Mesothelial cell of epicardium (in vitro differentiated cells): ENCODE measurements at places on chromosomes 2 and 18. TPM values are rescaled to one million over a fixed set of nuclear protein-coding genes. Genes with fewer than 3 reads are reported as not detected.

GRCh38 chr18:9334973-9335696 is 562 bp downstream of the TWSG1 start:
- no peak for DNase-seq

GRCh38 chr18:79378536-79379250 is 17.0 kb upstream of the NFATC1 start:
- peak; percentile 96 for DNase-seq

DNA sequence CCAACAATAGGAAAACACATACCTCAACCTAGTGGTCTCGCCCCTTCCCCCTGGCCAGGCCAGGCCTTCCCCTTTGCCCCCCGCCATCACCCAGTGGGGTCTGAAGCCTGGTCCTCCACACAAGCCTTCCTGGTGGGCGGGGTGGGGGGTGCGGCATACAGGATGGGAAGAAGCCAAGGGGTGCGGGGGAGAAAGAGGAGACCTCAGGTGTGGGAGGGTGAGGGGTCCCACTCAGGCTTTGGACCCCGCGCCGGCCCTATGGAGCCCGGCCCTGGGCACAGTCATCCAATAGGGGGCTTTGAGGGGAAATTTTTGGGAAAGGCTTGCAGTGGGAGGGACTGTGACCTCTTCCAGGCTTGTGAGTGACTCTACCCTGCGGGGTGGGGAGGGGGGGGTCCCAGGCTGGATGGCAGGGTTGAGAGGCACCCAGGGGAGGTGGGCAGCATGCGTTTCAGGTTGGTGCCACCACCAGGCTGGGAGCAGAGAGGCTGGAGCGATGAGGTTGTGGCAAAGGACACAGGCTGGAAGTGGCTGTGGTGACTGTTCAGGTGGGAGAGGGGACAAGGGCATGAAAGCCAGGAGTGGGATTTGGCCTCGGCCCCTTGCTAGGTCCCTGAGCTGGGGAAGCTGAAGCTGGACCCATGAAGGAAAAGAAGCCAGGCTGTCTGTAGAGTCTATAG is 1.3 kb downstream of the SLC66A3 start:
- no peak for DNase-seq

DNA sequence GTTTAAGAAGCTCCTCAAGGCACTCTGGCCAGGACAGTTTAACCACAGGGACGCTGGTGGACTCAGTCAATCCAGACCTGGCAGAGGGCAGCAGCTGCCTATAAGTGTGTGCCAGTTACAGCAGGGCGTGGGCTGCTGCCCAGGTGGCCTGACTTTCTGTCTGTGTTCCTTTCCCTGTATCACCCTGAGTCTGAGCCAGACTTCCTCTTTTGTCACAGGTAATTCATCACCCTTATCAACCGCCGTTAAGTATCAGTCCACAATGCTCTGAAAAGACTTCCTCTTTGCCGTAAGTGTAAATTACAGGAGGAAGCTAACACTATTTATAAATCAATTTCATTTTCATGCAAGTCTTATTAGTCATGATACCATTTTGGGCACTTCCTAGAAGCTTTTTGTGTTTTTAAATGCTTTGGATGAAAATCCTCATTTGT is 7.0 kb downstream of the LPIN1 start:
- no peak for DNase-seq

GRCh38 chr2:39735648-39736047 is 43.4 kb downstream of the THUMPD2 start:
- DNase-seq, result no peak

- DNase-seq, result no peak
These were observed 317.8 kb upstream of the ZNF521 start for GRCh38 chr18:25669741-25670140.

GRCh38 chr2:70943205-70943871 is 7.6 kb downstream of the ATP6V1B1 start:
- no peak for DNase-seq

DNA sequence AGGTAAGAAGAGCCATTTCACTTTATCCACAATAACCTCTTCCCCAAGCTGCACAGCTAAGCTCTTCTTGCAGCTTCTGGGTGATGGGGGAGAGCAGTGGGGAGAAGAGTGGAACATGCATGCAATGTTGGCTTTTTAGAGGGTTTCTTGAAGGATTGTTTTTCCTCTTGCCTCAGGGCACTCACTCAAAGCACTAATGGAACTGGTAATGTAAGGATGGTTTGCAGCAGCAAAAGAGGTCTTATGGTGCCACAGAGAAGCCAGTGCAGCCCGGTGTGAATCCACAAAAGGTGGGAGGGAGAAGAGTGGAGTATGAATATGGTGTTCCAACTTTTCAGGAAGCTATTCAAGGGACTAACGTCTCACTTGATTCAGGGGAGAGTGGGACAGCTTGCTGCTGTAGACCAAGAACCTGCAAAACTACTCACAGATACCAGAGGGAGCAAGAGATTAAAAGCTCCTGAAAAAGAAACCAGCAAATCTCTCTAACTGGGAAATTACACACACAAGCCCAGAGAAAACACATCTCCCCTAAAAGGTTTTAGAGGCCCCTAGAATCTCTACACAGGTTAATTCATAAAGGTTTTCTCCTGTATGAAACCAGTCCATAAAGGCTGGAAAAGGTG is 116.4 kb downstream of the CHN1 start:
- no peak for DNase-seq

DNA sequence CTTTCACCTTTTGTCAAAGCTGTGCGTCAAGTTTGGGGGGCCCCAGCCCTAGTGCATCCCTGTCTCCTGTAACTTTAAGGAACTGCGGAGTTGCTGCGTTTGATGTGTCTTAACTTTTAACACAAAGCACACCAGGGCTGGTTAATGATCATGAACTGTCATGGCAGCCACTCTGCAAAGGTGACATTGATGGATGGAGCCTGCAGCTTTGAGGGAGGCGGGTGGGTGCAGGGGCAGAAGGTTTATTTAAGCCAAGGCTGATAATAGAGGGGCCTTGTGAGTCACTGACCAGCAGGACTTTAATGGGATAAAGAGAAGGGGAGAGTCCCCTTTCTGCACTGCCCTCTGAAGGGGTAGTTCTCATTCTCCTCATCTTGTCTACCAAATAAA is 190.2 kb upstream of the GATA6 start:
- no peak for DNase-seq

DNA sequence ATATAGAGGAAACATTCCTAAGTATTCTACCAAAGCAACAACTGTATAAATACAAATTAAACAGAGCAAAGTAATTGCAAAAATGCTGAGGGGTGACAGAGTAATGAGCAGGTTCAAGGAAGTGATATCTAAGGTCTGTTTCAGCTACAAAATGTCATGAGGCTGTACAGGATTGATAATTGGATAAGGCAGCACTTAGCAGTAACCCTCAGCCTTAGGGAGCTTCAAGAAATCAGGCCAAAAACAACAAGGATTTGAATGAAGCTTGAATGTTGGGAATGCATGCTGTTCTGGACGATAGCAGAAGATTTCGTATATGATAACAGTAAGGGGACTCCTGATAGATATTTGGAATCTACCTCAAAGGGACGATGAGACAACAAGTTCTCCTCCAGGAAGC is 142.0 kb upstream of the MMADHC start:
- no peak for DNase-seq

DNA sequence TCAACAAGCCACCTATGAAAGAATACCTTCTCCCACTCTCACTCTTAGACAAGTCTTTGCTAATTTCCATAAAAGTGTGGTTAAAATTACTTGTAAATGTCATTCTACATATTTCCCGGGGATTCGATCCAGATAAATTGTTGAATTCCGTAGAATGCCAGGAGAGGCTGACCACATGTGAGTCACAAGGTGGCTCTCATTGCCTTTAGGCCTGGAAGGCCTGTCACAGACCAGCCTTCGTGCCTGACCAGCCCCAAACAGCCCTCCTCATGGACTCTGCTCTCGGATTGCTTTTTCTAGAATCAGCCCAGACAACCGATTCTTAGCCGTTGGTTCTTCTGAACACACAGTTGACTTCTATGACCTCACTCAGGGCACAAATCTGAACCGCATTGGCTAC is 86.0 kb downstream of the RTN4 start:
- no peak for DNase-seq

- DNase-seq, result no peak
These were observed 54.9 kb upstream of the BZW1 start for GRCh38 chr2:200756618-200757321.

DNA sequence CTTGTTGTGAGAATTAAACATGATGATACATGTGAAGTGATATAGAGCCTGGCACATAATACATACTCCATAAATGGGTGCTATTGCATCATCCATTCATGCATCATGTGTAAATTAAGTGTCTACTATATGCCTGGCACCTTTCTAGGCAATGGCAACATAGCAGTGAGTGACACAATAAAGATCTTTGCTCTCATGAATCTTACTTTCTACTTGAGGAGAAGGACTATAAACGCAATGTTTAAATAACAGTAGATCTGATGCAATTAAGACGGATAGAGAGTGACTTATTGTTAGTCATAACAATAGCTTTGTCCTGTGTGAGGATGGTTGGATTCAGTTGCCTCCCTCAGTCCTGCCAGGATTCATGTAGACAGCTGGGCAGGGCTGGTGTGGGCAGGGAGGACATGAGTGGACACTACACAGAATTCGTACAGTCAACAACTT is 88.4 kb upstream of the NPAS2 start:
- DNase-seq, result no peak

GRCh38 chr2:20282916-20283592 is 58.1 kb upstream of the SDC1 start:
- peak; percentile 28 for DNase-seq

- DNase-seq, result no peak
These were observed 288.0 kb downstream of the NDUFA10 start for GRCh38 chr2:239737144-239737463.

- DNase-seq, result no peak
These were observed 171.4 kb upstream of the FSIP2 start for GRCh38 chr2:185567196-185567595.

DNA sequence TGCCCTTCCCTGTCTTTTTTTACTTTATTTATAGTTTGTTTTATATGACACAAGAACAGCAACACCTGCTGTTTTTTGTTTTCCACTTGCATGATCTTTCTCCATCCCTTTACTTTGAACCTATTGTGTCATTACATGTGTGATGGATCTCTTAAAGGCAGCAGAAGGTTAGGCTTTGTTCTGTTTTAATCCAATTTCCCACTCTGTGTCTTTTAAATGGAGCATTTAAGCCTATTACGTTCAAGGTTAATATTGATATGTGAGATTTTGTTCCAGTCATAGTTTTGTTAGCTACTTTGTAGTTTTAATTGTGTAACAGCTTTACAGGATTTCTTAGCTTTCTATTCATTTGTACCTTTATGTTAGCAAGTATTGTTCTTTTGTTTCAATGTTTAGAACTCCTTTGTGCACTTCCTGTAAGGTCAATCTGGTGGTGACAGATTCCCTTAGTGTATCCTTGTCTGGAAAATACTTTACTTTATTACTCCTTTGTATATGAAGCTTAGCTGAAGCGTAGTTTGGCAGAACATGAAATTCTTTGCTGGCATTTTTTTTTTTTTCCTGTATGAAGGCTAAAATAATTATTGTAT is 1443.0 kb upstream of the LRRTM1 start:
- no peak for DNase-seq

DNA sequence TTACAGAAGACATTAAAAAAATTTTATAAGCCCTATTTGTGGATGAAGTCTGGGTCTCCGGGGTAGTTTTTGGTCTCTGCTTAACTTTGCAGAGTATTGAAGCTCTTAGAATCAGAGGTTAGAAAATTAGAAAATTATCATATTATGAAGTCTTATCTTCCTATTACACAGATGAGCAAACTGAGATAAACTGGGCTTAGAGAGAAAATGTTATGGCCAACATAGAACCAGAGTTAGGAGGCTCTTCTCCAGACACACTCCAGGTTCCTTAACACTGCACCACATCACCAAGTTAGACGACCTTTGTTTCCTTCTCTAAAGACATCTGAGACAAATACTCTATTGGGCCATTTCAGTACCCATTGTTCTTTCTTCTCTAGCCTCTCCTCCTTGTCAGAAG is 36.7 kb upstream of the NEB start:
- DNase-seq, result no peak

DNA sequence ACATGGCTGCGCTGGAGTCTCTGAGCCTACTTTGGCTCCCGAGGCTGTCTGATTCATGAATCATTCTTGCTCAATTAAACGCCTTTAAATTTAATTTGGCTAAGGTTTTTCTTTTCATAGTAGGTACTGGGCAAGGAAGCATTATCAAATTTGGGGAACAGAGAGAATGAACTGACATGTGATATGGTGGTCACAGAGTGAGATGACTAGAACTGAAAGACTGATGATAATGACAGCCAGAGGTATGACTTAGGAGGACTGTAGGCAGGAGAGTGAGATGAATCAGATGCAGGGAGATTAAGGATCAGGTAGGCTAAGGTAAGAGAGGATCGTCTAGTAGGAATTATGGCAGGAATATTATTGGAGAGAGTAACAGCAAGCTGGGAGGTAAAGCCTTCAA is 40.9 kb upstream of the ST8SIA3 start:
- no peak for DNase-seq

- no peak for DNase-seq
These were observed 137.3 kb downstream of the TMEM131 start for GRCh38 chr2:97858442-97858841.

- no peak for DNase-seq
These were observed 57.0 kb upstream of the SPP2 start for GRCh38 chr2:233993461-233993860.

GRCh38 chr2:42449163-42450087 is 44.4 kb downstream of the KCNG3 start:
- DNase-seq, result no peak

DNA sequence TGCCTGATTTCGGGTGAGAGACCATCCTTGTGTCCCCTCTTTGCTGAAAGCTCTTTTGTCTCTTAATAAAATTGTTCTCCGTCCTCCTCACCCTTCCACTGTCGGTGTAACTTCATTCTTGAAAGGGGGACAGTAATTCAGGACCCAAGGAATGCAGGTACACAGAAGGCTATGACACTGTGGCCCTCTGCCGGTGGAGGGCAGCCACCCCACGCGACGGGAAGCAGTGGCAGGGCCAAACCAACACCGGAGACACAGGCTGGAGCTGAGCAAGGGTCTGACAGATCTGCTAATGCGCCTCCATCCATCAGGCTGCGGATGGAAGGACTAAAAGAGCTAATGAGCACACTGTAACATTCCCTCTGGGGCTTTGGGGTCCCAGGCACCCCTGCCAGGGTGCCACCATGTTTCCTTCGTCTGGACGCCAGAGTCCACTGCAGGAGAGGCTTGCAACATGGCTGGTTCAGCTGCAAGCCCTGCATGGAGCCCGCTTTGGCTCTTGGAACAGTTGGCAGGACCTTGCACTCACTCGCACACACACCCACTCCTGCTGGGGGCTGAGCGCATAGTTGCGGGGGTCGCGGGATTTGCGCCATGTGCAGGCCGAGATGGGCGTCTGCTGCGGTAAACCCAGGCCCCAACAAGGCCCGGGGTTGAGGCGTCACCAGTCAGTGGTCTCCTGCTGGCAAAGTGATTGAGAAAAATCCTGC is 544.1 kb upstream of the CDH7 start:
- DNase-seq, result no peak

DNA sequence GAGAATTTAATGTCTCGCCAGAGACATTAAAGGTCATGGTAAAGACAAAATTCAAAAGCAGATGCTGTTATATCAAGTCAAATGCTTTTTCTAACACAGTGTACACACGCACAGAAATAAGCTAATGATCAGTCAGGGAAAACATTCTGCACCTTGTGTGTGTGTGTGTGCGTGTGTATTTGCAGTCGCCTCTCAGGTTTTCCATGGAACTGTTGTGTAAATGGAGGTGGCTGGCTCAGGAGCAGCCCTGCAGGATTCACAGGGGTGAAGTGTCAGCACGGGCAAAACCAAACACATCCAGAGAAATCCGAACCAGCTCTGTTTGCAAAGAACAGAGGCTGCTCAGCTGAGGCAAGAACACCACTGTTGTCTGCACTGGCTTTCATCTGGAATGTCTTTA is 76.2 kb upstream of the YWHAQ start:
- DNase-seq, result no peak

The SERPINB2 gene
- 1.00 to 1.4 TPM (median 1.2 TPM) in 3 replicates for total RNA-seq

The GATA6 gene
- 99.0 to 108 TPM (median 106 TPM) in 3 replicates for total RNA-seq

The MARS2 gene
- total RNA-seq, result 4.6 to 5.1 TPM (median 4.9 TPM) in 3 replicates

The HNMT gene
- total RNA-seq, result 14.4 to 18.8 TPM (median 16.9 TPM) in 3 replicates

The RND3 gene
- total RNA-seq, result 140 to 145 TPM (median 144 TPM) in 3 replicates
